Osteocyte (in vitro differentiated cells): ENCODE measurements at places on chromosomes 7 and 10. TPM values are rescaled to one million over a fixed set of nuclear protein-coding genes. Genes with fewer than 3 reads are reported as not detected.
A peak's percentile ranks its signal among the peaks of the same experiment; 100 is the strongest.

DNA sequence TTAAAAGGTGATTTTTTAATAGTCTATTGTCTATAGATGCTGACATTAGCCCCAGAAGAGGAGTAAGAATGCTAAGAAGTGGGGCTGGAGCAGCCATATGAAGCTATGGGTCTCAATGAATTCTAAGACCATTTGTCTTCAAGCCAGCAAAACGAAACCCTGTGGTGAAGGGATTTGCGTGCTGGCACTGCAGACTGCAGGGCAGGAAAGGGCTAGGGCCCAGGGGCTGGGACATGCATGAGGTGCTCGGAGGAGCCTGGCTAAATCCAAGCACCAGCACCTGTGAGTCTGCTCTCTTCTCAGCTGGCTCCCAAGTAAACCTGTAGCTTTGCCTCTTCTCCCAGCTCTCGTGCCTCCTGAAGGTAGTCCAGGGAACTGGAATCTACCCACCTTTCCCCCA lies 1.3 kb upstream of the NDST2 start:
- peaks cover 19% of the 10 kb centered on the region for H3K4me1 ChIP-seq
- peaks cover 14% of the 10 kb centered on the region for H3K36me3 ChIP-seq
- DNase-seq = no peak
- peak overlapping the region; percentile 58 for H3K27ac ChIP-seq

- no peak for DNase-seq
- H3K36me3 ChIP-seq = peaks cover 12% of the 10 kb centered on the region
- H3K27me3 ChIP-seq = no peaks in the 10 kb centered on the region
- H3K4me3 ChIP-seq = peak overlapping the region; percentile 97
These were observed 559 bp downstream of the DBF4 start for GRCh38 chr7:87876869-87877234.

- DNase-seq = no peak
- H3K4me3 ChIP-seq = no peak overlapping the region
- H3K27me3 ChIP-seq = peaks cover 64% of the 10 kb centered on the region
- H3K4me1 ChIP-seq = peaks cover 6% of the 10 kb centered on the region
- no peak overlapping the region for H3K27ac ChIP-seq
These were observed 146.1 kb downstream of the CCDC71L start for GRCh38 chr7:106514881-106515280.

DNA sequence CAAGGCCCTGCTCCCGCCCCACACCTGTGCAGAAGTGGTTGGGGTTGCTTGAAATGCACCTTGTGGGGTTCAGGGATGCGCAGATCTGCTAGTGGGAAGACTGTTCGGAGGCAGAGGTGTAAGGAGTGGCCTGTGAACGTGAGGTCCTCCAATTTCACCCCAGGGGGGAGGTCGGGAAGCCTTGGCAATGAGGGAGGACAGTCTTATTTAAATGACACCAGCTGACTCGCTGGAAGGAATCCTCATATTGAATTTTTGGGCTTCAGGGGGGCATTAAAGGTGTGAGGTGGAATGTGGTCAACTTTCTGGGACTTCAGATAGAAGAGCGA lies 218.8 kb upstream of the CELF2 start:
- H3K4me1 ChIP-seq = peaks cover 53% of the 10 kb centered on the region
- peak overlapping the region; percentile 58 for H3K4me3 ChIP-seq

GRCh38 chr10:107834706-107835105 lies 670.2 kb upstream of the SORCS1 start:
- H3K36me3 ChIP-seq = no peaks in the 10 kb centered on the region
- no peaks in the 10 kb centered on the region for H3K4me1 ChIP-seq
- no peak for DNase-seq

- peaks cover 20% of the 10 kb centered on the region for H3K4me1 ChIP-seq
- H3K27ac ChIP-seq = no peak overlapping the region
- H3K27me3 ChIP-seq = no peaks in the 10 kb centered on the region
- peaks cover 7% of the 10 kb centered on the region for H3K36me3 ChIP-seq
These were observed 35.1 kb upstream of the GARS1 start for GRCh38 chr7:30559611-30560010.

GRCh38 chr10:31136386-31136785 lies 104.7 kb upstream of the ZNF438 start:
- H3K27me3 ChIP-seq = no peaks in the 10 kb centered on the region
- H3K27ac ChIP-seq = no peak overlapping the region
- H3K4me1 ChIP-seq = peaks cover 34% of the 10 kb centered on the region

BMPER gene
- 0.50 and 0.56 TPM in 2 replicates for total RNA-seq

MPP7 gene
- 37.4 and 41.9 TPM in 2 replicates for total RNA-seq

AKR1C4 gene
- total RNA-seq = not detected in 2 replicates

LSM8 gene
- total RNA-seq = 27.3 and 31.1 TPM in 2 replicates

FKBP6 gene
- not detected in 2 replicates for total RNA-seq

RTKN2 gene
- total RNA-seq = 1.9 and 2.4 TPM in 2 replicates

HHEX gene
- 1.2 and 1.7 TPM in 2 replicates for total RNA-seq
